GM23338 (cell line): ENCODE measurements at places on chromosomes 3 and 15. TPM values are rescaled to one million over a fixed set of nuclear protein-coding genes. Genes with fewer than 3 reads are reported as not detected.

The TP63 gene
- polyA plus RNA-seq, result 0.30 TPM in 1 of 2 replicates, not detected in the other

The SLC38A3 gene
- polyA plus RNA-seq, result 0.68 and 1.3 TPM in 2 replicates

- H3K27ac ChIP-seq, result no peak overlapping the region
- H3K36me3 ChIP-seq, result no peaks in the 10 kb centered on the region
- H3K27me3 ChIP-seq, result no peaks in the 10 kb centered on the region
- DNase-seq, result no peak
These were observed 210.8 kb downstream of the CGGBP1 start for GRCh38 chr3:87848003-87848402.

DNA sequence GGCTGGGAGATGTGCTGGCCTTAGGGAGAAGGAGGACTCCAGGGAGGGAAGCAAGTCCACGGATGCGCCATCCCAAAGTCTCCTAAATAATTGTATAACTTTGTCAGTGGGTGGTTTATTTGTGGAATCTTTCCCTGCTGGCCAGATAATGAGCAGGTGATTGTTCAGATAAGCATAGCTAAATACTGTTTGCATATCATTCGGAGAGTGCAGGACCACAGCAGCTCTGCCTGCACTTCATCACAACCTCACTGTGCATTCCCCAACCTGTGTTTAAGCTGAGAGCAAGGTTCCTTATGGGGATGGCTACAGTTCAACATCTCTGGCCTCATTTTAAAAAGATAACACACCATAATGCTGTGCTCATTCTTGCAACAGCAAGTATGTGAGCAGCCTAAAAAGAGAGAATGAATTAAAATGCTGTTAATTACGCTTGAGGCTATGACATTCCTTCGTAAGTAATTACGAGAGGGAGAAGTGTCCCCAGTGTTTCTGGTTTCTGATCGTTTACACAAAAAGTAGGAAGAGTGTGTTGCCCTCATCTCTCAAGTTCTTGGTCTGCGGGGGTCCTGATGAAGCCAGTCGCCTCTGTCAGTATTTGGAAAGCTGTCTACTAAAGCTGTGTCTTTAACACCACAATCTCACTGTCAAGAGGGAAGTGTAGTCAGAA lies 272.0 kb upstream of the RORA start:
- H3K4me3 ChIP-seq, result no peak overlapping the region
- DNase-seq, result no peak

- DNase-seq, result no peak
- no peak overlapping the region for H3K4me3 ChIP-seq
- H3K4me1 ChIP-seq, result peaks cover 10% of the 10 kb centered on the region; the same call in 1 of the 2 replicates
- H3K27ac ChIP-seq, result no peak overlapping the region
- no peaks in the 10 kb centered on the region for H3K36me3 ChIP-seq
- H3K27me3 ChIP-seq, result no peaks in the 10 kb centered on the region
These were observed 262.6 kb downstream of the MECOM start for GRCh38 chr3:169400874-169401273.

GRCh38 chr15:65841121-65841930 lies 28.0 kb upstream of the RAB11A start:
- no peak overlapping the region for H3K4me3 ChIP-seq
- no peaks in the 10 kb centered on the region for H3K36me3 ChIP-seq
- no peaks in the 10 kb centered on the region for H3K4me1 ChIP-seq

DNA sequence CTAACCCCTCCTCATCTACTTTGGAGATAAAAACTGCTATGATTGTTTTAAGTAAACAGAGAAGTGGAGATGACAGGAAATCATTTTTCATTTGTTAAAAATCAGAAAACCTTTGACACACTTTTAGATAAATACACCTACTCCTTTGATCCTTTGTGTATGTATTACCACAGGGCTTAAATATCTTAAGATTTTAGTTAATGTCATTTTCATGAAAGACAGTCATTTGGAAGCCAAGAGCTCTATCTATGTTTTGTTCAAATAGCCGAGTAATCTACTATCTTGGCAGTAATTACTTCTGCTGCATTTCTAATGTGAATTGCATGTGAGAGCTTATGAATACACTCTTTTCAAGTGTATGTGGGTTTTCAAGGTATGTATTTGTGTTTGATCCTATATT lies 2.0 kb downstream of the ARPP21 start:
- no peak for DNase-seq
- no peak overlapping the region for H3K4me3 ChIP-seq
- no peaks in the 10 kb centered on the region for H3K36me3 ChIP-seq
- 0 out of 2 replicates have a peak, but pooled peaks cover 3% of the 10 kb centered on the region for H3K4me1 ChIP-seq

GRCh38 chr15:54007256-54007655 lies 29.0 kb downstream of the UNC13C start:
- no peak overlapping the region for H3K27ac ChIP-seq
- H3K36me3 ChIP-seq, result peaks cover 4% of the 10 kb centered on the region; the same call in 1 of the 2 replicates
- H3K4me1 ChIP-seq, result no peaks in the 10 kb centered on the region
- H3K27me3 ChIP-seq, result no peaks in the 10 kb centered on the region
- no peak for DNase-seq
- H3K4me3 ChIP-seq, result no peak overlapping the region

- H3K27ac ChIP-seq, result no peak overlapping the region
- peaks cover 15% of the 10 kb centered on the region; the same call in 1 of the 2 replicates for H3K4me1 ChIP-seq
- no peak for DNase-seq
- H3K36me3 ChIP-seq, result no peaks in the 10 kb centered on the region
- peaks cover 11% of the 10 kb centered on the region for H3K27me3 ChIP-seq
These were observed 1.0 kb downstream of the TAMM41 start for GRCh38 chr3:11845651-11846050.

DNA sequence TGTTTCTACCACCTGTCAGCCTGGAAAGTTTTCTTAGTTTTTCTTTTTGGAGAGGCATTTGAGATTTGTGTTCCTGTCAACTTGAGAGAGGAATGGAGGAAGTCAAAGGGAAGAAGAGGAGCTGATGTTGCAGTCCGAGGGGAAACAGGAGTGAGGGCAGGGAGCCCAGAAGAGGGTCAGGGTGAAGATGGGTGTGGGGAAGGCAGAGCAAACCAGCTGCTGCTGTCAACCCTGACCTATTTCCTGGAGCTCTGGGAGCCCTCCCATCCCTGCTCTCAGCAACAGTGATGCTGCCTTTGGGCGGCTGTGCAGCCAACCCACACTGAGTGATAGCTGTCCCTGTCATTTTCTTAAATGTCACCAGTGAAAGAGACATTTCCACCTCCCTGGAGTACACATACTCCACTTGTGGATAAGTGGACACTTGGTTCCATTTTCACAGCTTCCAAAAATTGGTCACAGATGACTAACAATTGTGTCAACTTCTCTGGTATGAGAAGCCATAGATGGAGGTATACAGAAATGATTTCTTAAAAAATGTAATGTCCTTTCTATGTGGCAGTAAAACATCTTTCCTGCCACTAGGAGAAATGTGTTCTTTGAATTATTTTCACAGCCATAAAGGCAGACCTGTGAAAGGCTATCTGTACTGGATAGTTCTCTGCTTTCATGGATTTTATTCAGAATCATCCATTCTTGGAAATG lies 556.3 kb upstream of the TBL1XR1 start:
- no peak overlapping the region for H3K4me3 ChIP-seq
- H3K27ac ChIP-seq, result no peak overlapping the region
- H3K36me3 ChIP-seq, result 0 out of 2 replicates have a peak, but pooled peaks cover 3% of the 10 kb centered on the region
- peaks cover 8% of the 10 kb centered on the region for H3K4me1 ChIP-seq
- DNase-seq, result no peak
- no peaks in the 10 kb centered on the region for H3K27me3 ChIP-seq

DNA sequence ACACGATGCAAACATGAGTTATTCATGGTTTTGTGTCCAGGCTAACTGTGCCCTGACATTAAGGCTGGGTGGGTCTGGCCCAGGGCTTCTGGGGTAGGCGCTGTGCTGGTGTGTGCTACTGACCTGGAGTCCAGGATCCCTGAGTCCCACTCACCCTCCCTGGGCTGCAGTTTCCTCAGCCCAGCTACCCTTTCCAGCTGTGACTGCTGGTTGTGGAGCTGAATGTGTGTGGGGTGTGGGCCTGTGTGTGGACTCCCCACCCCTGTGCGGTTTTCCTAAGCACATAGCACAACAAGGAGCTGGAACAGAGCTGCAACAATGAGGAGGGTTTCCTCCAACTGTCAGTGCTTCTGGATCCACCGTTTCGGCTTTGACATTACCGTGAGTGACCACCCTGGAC lies 38.0 kb downstream of the SMAD3 start:
- H3K27me3 ChIP-seq, result no peaks in the 10 kb centered on the region
- no peak overlapping the region for H3K4me3 ChIP-seq
- H3K4me1 ChIP-seq, result peaks cover 3% of the 10 kb centered on the region; the same call in 1 of the 2 replicates
- H3K36me3 ChIP-seq, result no peaks in the 10 kb centered on the region
- H3K27ac ChIP-seq, result no peak overlapping the region
- no peak for DNase-seq
